ENCODE measurements at places on chromosomes 3 and 15. TPM values are rescaled to one million over a fixed set of nuclear protein-coding genes. Genes with fewer than 3 reads are reported as not detected.

GRCh38 chr3:87101861-87102625 lies 111.1 kb upstream of the VGLL3 start:
- no peaks in the 10 kb centered on the region for H3K27me3 ChIP-seq
- H3K4me3 ChIP-seq, result no peak overlapping the region
- H3K36me3 ChIP-seq, result no peaks in the 10 kb centered on the region
- DNase-seq, result no peak

DNA sequence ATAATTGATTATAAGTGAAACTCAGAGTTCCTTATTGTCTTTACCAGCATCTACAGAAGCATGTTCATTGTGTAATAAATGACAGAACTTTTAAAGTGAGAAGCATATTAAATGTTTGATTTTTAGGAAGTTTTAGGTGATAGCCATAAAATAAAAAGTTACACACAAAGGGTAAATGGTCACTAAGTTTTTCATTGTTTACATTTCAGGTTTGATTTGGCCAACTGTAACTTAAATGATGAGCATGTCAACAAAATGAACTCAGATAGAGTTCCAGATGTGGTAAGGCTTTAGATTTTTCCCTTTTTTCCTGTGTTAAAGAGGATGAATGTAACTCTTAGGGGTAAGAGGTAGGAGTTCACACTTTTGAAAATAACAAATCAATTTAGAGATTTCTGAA lies 25.9 kb downstream of the NMD3 start:
- H3K27ac ChIP-seq, result no peak overlapping the region
- DNase-seq, result no peak
- H3K4me3 ChIP-seq, result no peak overlapping the region
- H3K36me3 ChIP-seq, result peaks cover 43% of the 10 kb centered on the region
- no peaks in the 10 kb centered on the region for H3K27me3 ChIP-seq

The KLHL40 gene
- not detected for total RNA-seq

GRCh38 chr3:24155276-24155675 lies 210.2 kb downstream of the NR1D2 start:
- H3K27ac ChIP-seq, result peak overlapping the region; percentile 7
- peaks cover 11% of the 10 kb centered on the region for H3K27me3 ChIP-seq
- H3K4me1 ChIP-seq, result peaks cover 28% of the 10 kb centered on the region
- DNase-seq, result no peak

The MAN2C1 gene
- total RNA-seq, result 119 TPM

- H3K36me3 ChIP-seq, result no peaks in the 10 kb centered on the region
- DNase-seq, result no peak
- no peak overlapping the region for H3K4me3 ChIP-seq
- peaks cover 18% of the 10 kb centered on the region for H3K27me3 ChIP-seq
These were observed 60.0 kb upstream of the FEZF2 start for GRCh38 chr3:62433396-62433795.

GRCh38 chr3:58006661-58007060 lies 1.6 kb upstream of the FLNB start:
- no peaks in the 10 kb centered on the region for H3K36me3 ChIP-seq
- H3K4me1 ChIP-seq, result peaks cover 22% of the 10 kb centered on the region
- no peak overlapping the region for H3K27ac ChIP-seq
- H3K4me3 ChIP-seq, result no peak overlapping the region
- no peaks in the 10 kb centered on the region for H3K27me3 ChIP-seq
- DNase-seq, result no peak

DNA sequence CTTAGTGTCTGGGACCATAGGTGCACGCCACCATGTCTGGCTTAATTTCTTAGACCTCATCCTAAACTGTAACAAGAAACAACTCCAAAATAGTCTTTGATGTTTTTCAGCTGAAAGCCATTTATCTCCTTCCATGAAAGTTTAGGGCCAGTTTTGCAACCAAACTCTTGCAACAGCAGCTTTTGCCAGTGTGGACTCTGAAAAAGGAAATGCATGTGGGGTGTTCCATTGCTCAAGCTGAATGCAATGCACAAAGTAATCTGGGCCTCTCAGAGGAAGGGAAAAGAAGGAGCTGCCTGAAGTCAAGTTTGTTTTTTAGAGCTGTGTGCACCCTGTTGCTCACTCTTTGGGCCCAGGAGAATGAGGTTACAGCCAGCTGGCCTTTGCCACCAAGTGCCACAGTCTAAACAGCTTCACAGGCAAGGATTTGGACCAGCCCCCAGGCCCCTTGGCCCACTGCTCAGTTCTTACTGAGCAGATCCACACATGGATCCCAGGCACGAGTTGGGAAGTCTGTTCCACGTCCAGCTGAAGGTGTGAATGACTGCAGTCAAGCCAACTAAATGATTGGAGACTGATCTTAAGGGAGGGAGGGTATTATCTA lies 212.3 kb upstream of the LRRFIP2 start:
- H3K4me3 ChIP-seq, result no peak overlapping the region
- DNase-seq, result no peak
- no peaks in the 10 kb centered on the region for H3K4me1 ChIP-seq
- no peak overlapping the region for H3K27ac ChIP-seq
- peaks cover 57% of the 10 kb centered on the region for H3K36me3 ChIP-seq

The CLK3 gene
- total RNA-seq, result 130 TPM

DNA sequence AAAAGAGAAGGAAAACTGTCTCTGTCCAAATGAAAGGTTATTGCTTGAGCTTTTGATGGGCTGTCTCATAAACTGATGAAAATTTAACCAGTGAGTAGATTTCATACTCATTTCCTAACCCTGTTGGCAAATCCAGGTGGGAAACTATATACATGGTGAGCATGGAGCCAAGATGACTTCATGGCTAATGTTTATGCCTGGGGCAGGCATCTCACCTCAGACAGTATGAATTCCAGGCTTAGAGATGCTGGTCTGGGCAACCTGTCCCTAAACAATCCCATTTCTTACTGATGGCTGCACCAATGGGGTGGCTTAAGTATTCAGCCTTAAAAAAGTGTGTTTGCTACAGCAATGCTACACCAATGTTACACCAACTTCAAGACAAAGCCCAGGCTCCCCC lies 58.1 kb downstream of the SLTM start:
- no peak for DNase-seq
- H3K4me1 ChIP-seq, result no peaks in the 10 kb centered on the region
- H3K4me3 ChIP-seq, result no peak overlapping the region
- H3K36me3 ChIP-seq, result peaks cover 33% of the 10 kb centered on the region
- H3K27ac ChIP-seq, result no peak overlapping the region

DNA sequence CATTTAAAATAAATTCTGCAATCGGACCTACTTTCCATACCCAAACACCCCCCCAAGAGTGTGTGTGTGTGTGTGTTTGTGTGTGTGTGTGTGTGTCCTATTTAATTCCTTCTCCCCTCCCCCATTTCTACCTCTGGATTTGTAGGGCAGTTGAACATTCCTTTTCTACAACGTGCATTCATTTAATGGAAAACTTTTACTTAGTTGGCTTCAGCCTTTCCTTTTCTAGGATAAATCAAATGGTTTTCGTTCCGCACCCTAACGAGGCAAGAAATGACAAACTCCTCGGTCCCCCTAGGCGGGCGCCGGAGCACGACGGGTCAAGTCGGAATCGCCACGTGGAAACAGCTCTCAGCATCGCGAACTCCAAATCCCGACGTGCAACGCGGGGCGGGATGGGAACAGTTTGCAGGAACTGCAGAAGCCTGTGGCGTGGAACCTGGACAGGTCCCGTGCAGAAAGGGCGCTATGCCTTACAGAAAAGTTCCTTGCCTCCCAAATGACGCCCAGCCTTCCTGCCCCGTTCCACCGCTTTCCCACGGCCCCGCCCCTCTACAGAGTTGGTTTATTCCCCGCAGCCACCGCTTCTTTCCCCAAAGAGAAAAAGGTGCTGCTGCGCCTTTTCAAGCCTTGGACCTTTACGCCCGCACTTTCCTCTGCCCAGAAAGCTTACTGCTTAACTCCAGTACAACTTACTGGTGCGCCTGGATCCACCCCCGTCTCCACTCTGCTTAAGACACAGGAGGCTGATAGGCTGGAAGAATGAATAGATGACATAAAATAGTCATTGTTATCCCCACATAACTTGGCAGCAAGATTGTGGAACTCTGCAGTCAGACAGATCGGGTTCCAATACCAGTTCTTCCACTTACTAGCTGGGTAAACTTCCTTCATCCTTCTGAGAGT lies 1.1 kb upstream of the EIF2B5 start:
- H3K27ac ChIP-seq, result peak overlapping the region; percentile 92
- peaks cover 14% of the 10 kb centered on the region for H3K36me3 ChIP-seq
- H3K4me1 ChIP-seq, result peaks cover 29% of the 10 kb centered on the region
- no peaks in the 10 kb centered on the region for H3K27me3 ChIP-seq
- peak overlapping the region; percentile 97 for H3K4me3 ChIP-seq

The TPRG1 gene
- total RNA-seq, result 11.6 TPM

The TAGLN3 gene
- total RNA-seq, result 3.5 TPM

- H3K36me3 ChIP-seq, result peaks cover 1% of the 10 kb centered on the region
- no peak within 1 kb of the TSS for H3K27ac ChIP-seq
- peaks cover 4% of the 10 kb centered on the region for H3K4me1 ChIP-seq
- DNase-seq, result no peak
- H3K4me3 ChIP-seq, result no peak within 1 kb of the TSS
These were observed at the start of gene GPR62 for GRCh38 chr3:51955175-51955892. Gene GPR62 (plus strand): TSS chr3:51955381. CDS start chr3:51955653, 272 bp downstream.

The FOXB1 gene
- total RNA-seq, result 0.53 TPM

The GRK7 gene
- not detected for total RNA-seq

DNA sequence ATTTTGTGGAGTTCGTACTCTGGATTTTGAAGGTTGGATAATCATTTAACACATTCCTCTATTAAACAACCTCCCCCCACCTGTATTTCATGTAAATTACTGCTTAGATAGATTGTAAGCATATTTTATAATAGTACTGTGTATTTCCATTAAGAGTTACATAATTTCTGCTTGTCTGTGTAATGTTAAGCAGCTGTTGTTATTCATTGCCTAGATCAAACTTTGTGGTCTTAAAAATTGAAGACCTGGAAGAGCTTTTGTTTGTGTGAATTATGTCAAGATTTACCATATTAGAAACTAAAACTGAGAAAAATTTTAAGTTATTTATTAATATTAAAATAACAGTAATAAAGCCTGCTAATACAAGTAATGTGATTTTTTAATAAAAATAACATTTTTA lies 11.1 kb downstream of the SETD5 start:
- DNase-seq, result no peak
- no peak overlapping the region for H3K4me3 ChIP-seq
- no peaks in the 10 kb centered on the region for H3K27me3 ChIP-seq
- no peak overlapping the region for H3K27ac ChIP-seq
- peaks cover 23% of the 10 kb centered on the region for H3K36me3 ChIP-seq
- H3K4me1 ChIP-seq, result peaks cover 67% of the 10 kb centered on the region

The SI gene
- total RNA-seq, result not detected

The CLDN18 gene
- not detected for total RNA-seq

The MFSD1 gene
- 13.1 TPM for total RNA-seq

DNA sequence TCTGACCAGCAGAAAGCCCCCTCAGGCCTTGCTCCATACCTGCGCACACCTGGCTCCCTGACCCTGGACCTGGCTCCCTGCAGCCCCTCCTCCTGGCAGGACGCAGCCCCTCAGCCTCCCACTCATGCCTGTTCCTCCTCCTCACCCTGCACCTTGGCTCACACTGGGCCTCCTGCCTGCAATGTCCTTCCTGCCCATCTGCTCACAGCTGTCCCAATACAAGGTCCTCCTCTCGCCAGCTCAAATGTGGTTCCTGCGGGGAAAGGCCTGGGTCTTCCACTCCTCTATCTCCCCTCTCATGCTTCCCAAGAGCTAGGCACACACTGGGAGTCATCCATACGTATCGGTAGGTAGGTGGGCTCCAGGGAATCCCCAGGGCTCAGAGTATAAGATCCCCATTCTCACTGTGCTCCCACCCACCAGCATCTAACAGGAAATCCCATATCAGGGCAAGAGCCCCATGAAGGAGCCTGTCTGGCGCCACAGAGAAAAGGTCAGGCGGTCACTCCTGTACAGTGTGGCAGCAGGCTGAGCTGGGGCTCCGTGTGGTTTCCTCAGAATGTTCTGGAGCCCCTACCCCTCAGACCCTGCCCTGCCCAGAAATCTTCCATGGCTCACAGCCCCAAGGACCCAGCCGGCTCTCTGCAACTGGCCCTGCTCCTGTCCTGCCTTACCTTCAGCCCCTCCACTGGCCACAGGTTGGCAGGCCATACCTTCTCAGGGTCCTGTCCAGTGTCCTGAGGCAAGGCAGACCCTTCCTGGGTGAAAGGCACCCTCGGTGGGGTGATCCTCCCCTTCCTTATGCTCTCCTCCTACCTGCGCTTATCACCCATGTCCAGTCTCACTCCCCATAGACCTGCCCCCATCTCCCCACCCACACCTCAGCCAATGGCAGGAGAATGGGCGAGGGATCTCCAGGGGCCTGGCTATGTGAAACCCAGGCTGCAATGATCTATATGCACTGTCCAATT lies 10.9 kb downstream of the PLCD1 start:
- no peak overlapping the region for H3K4me3 ChIP-seq
- DNase-seq, result peak; percentile 2
- H3K27ac ChIP-seq, result no peak overlapping the region
- H3K4me1 ChIP-seq, result peaks cover 6% of the 10 kb centered on the region

- no peak for DNase-seq
- H3K36me3 ChIP-seq, result no peaks in the 10 kb centered on the region
- no peak overlapping the region for H3K4me3 ChIP-seq
- no peak overlapping the region for H3K27ac ChIP-seq
These were observed 34.7 kb upstream of the SH3BP5 start for GRCh38 chr3:15367059-15367458.

- H3K27me3 ChIP-seq, result peaks cover 14% of the 10 kb centered on the region
- H3K36me3 ChIP-seq, result no peaks in the 10 kb centered on the region
- no peak for DNase-seq
- no peak overlapping the region for H3K27ac ChIP-seq
- no peak overlapping the region for H3K4me3 ChIP-seq
- no peaks in the 10 kb centered on the region for H3K4me1 ChIP-seq
These were observed 51.5 kb downstream of the ISG20 start for GRCh38 chr15:88690331-88690730.

The LRRIQ4 gene
- 0.09 TPM for total RNA-seq

DNA sequence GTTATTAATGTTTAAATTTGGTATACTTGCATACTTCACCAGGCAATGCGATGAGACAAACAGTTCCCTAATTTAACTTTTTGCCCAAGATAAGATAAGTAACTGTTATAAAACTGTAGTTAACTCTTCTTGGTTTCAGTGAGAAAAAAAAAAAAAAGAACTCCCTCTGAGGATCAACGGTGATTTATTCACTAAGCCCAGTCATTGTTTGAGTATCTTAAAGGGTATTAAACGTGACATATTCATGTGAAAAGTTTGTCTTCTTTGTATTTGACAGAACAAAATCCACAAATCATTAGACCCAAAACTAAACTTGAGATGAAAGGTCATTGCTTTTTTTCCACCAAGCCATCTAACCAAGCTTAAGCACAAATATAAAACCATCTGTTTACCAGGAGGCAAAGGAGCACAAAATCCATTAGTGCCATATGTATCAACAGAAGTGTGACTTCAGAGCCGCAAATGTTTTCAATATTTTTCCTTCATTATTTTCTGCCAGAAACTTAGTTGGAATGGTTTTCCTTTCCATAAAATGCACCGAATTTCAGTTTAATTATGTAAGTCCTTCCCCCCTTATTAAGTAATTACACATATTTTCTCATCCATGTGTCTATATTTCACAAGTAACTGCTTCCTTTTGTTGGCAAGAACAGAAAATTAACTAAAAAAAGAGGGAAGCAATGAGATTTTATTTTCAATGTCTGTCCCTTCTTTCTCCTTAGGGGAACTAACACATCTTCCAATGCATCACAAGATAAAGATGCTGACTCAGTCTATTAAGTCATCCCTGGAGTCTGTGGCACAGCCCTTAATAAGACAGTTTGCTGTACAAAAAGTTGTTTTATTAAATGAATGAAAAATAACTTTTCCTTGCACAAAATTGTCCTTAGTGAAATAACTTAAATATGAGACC lies 92.2 kb upstream of the RAP2B start:
- no peak for DNase-seq
- H3K27ac ChIP-seq, result no peak overlapping the region
- H3K4me3 ChIP-seq, result no peak overlapping the region
- H3K4me1 ChIP-seq, result no peaks in the 10 kb centered on the region
- H3K27me3 ChIP-seq, result no peaks in the 10 kb centered on the region

Measured in activated CD4-positive, alpha-beta T cell treated with anti-CD3 and anti-CD28 coated beads for 36 hours (primary cell).